Hindlimb muscle (tissue), 1 donor: ENCODE measurements at places on chromosomes 16 and 17.

DNA sequence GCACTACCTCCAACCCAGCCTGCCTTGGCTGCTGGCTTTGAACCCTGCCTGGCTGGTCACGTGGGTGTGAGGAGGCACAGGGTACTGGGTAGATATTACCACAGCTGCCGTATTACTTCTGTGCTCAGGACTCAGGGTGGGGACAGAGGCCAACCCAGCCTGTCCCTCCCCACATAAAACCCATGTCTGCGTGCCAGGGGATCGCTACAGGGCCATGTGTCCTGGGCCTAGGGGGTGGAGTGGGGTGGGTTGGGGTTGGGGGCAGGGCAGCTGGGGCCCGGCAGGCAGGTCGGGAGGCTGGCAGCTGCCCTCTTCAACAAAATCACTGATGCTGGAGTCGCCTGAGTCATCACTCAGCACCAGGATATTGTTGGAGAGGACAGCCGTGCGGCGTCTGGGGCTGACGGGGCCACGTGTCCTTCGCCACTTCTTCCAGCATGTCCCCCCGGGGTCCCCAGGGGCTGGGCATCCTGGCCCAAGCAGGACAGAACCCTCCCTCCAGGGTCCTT, 39.7 kb upstream of the PVALEF start:
- DNase-seq = no peak

DNA sequence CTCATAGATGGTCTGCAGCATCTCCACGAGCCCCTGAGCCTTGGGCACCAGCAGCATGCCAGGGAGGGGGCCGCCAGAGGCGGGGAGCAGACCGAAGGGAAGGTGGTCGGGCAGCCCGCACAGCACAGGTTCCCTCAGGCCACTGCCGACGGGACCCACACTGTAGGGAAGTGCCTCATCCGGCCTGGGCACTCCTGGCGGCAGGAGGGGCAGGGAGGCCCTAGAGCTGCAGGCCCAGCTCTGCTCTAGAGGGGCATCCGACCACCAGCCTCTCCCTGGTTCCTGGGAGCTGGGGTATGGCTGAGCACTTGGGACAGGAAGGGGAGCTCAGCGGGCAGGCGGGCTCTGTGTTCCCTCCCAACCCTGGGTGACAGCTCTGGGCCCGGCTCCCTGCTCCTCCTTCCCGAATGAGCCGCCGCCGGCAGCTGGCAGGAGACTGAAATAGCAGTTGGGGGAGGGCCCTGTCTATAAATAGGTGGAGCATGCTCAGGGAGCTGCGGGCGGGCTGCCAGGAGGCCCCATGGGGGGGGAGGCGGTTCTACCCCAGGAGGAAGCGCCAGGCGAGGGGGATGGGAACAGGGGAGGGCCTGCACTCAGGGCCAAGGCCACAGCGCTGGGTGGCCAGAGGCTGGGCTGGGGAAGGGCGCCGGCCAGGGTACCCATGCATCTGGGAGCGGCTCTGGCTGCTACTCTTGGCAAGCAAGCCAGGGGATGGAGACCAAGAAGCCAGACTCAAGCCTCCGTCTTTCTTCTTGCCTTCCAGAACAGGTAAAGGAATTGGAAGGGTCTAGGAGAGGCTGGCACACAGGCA, 12.4 kb downstream of the HDAC5 start:
- DNase-seq = peak; percentile 92

DNA sequence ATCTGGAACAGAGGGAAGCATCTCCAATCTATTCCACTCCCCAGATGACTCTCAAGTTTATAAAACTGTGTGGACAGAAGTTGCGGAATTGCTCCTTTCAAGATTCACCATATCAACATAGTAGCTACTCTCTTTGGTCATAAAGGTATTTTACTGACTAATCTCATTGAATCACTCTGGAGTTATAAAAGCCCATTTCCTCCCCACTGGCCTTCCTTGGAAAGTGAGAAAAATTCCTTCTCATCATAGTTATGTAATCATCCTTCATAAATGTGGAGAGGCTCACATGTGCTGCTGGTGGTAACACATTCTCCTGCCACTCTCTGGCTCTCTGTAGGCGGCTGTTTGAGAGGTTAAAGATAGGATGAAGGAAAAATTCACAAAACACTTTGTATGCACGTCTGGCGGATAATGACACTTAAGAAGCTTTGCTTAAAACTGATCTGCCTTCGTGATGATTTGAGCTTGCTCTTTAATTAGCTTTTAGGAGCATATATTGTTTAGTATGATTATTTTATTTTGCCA, 1034.0 kb upstream of the EEF2KMT start:
- DNase-seq = no peak

GRCh38 chr17:73856556-73856955, 212.3 kb upstream of the SDK2 start:
- DNase-seq = no peak

GRCh38 chr16:89737341-89738071, 16.2 kb downstream of the ZNF276 start:
- no peak for DNase-seq

DNA sequence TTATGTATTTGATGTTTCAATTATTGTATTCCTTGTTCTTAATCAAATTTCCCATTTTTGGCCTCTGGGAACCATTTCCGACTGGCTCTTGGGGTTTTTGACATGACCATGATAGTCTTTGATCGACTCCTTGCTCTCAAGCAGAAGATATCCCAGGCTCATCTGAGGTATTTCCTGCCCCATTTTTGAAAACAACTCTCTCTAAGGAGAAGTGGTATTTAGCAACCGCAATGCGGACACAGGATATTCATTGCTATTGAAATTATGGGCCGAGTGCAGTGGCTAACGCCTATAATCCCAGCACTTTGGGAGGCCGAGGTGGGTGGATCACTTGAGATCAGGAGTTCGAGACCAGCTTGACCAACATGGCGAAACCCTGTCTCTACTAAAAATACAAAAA, 5.5 kb downstream of the TANGO6 start:
- DNase-seq = no peak

GRCh38 chr17:53627511-53627910, 195.2 kb upstream of the KIF2B start:
- DNase-seq = no peak

DNA sequence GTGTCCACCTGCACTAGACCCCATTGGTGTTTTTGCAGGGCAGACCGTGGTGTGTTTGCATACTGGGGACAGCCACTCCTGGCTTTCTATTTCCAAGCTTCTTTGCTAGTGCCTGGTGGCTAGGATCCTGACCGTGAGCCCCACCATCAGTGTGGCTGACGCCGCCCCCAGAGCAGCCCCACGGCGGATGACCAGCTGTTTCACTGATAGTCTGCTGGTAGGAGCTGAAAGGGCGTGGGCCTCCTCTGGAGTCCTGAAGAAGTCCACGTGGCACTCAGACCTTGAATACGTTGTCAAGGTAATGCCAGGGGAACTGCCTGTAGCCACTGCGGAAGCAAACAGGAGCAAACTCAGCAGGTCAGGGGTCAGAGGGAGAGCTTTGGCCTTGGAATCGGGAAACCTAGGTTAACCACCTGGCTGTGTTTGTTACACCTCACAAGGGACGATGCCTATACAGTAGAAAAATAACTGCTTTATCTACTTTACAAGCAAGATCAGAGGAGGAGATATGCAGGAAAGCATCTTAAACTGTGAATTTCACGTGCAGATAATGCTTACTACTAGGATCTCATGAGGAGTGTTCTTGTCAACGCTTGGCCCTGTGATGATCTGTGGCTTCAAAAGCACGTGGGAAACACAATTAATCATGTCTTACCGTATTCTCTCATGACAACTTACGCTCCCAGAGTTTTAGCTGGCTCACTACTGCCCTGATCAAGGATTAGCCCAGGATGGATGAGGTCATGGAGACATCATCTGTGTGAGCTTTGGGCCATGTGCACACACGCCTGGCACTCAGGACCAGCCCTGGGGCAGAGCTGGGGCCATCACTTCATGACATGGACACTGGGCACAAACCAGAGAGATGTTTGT, 30.3 kb downstream of the ALDH3A2 start:
- DNase-seq = no peak

DNA sequence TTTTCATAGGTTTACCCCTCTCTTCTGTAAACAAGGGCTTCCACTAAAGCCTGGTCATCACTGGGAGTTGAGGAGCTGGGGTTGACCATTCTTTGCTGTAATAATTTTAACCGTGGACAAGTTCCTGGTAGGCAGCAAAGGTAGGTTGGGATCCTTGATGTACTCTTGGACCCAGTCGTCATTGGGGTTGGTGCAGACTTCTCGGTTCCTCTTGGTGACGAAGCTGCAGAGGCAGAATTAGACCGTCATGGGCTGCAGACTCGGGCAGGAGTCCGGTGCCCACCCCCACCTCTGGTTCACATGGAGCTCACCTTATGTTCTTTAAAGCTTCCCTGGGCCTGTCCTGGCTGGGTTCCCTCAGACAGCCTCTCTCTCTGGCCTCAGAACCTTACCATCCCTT, 3.8 kb downstream of the CCL16 start:
- DNase-seq = no peak

GRCh38 chr17:31130286-31131224, 35.8 kb downstream of the NF1 start:
- no peak for DNase-seq

DNA sequence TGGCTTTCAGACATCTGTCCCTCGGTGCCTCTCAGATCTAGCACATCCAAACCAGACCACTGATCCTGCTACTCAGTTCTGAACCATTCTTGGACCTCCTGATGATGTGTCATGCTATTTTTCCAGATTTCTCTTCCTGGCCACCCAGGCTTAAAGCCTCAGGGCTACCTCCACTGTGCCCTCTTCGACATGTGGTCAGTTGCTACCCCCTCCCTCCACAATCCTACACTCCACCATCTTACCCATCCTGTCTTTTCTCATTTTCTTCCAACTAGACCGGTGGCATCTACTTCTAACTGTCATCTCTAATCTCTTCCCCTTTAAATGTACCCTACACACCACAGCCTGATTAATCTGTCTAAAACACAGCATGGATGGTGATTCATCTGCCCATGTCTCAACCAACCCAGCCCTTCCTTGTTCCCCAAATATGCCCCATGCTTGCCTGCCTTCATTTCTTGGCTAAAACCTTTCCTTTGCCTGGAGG, 478.6 kb downstream of the SLC39A11 start:
- no peak for DNase-seq

- no peak for DNase-seq
These were observed 3.7 kb upstream of the CACNA1G start for GRCh38 chr17:50556803-50557202.

DNA sequence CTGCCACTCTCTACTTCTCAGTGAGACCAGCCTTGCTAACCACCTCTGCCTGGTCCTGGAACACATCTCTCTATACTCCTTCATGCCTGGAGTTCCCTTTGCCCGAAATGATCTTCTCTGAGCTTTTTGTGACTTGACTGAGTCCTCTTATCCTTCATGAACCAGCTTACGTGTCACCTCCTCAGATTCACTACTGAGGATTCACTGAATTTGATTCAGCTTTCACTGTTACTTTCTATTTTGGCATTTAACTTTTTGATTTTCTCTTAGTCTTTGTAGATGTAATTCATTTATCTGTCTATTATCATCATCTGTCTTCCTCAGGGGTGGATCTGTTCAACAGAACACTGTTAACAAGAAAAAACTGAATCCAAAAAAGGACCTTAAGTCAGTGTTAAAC, 95.6 kb downstream of the RPGRIP1L start:
- no peak for DNase-seq

DNA sequence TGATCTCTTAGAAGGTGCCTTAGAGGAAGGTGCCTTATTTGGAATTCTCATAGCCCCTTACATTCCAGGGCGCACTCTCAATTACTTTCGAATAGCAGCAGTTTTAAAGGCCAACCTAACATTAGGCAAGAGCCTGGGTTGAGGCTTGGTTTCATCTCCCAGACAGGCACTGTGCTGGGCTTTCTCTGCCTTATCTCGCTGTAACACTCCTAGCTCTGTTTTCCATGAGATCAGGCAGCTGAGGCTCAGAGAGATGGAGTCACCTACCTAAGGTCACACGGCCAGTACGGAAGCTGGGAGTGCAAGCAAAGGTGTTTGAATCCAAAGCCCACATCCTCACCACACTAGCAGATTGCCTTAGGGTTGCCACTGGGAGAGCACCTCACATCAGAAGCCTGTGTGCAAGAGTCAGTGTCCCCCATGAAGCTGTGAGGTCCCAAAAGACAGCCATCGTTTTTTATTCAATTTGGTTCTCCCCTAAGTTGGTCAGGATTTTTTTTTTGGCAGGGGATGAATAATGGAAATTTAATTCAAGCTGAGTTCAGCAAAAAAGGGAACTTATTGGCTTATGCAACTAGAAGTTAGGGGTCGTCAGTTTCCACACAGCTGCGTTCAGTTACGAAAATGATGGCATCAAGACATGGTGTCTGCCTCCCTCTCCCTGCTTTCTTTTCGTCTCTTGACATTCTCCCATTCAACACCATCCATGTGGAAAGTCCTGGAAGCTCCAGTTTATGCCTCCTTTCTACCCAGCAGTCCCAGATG, 206.4 kb downstream of the KATNIP start:
- no peak for DNase-seq

GRCh38 chr16:89198417-89199240, 1.7 kb downstream of the SLC22A31 start:
- no peak for DNase-seq

DNA sequence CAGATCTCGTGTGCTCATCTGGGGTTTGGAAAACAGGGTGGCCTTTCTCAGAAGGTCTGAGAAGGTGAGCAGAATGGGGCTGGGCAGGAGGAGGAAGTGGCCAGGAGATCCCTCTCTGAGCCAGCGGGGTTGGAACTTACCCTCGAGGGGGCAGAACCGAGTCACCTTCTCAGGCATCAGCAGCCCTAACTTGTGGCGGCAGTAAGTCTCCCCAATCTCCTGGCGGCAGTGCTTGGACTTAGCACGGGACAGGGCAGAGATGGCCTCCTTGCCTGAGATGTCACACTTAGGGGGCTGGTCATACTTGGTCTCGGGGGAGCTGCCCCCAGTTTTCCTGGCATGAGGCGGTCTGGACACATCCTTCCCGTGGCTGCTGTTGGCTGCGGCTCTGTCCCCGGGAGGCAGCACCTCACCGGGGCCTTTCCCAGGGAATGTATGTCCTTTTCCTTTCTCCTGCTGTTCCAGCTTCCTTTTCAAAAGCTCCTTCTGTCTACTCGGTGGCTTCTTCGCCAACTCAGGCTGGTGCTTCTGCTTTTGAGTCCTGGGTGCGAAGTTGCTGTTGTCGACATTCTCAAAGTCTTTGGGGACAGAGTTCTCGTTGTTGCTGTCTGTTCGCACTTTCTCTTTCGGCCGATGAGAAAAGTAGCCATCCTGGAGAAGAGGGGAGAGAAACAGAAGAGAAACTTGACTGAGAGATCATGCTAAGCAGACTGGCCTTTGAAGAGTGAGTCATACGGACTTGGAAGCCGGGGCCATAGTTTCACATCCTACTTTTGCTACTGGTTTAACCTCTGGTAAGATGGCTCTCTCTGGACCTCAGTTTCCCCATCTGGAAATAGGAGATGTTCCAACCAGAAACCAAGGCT, 211.7 kb downstream of the XYLT1 start:
- no peak for DNase-seq

GRCh38 chr16:57569306-57569946, 27.0 kb downstream of the ADGRG5 start:
- no peak for DNase-seq
